ENCODE measurements at places on chromosomes 5 and 9.

- no peak for DNase-seq
These were observed 452.8 kb downstream of the NFIB start for GRCh38 chr9:13860946-13861640.

DNA sequence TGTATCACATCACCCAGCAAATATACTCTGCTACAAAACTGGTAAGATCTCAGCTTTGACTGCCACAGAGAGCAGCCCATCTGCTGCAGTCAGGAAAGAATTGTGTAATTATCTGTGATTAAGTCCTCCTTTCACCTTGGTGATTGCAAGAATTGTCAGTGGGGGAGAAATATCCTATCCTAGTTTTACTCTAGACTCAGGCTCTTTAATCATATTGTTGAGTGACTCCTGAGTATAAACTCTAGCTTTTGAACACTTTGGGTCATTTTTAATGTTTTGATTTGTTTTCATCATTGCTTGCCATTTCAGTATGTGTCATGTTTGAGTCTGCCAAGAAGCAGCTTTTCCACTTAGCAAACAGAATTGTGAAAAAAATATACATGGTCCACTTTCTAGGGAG lies 32.1 kb downstream of the VCAN start:
- DNase-seq: no peak

DNA sequence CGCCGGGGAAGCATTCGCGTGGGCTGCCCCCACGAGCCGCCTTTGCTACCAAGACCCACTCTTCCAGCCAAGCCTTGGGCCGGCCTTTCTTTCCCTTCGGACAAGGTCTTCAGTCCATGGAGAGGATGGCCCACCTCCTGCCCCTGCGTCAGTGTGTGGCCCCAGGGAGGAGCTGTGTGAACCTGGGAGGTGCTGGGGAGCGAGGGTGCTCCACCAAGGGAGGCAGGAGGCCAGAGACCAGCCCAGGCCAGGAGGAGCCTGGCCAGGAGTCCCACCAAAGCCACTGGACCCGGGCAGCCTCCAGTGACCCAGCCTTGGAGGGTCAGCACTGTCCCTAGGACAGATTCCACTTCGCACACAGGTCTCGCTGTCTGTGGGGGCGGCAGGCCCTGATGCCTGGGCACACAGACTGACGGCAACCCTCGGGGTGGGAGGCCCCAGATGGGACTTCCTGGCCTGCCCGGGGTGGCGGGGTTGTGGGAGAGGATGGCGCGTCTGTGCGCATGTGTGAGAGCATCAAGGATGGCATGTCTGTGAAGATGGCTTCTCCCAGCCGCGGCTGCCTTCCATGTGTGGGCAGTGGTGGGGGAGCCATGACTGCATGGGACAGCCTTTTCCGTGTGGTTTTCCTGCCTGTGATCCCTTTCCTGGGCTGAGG lies 113.3 kb upstream of the LPCAT1 start:
- no peak for DNase-seq

- DNase-seq: no peak
These were observed 135.7 kb upstream of the GDNF start for GRCh38 chr5:37975531-37975930.

- no peak for DNase-seq
These were observed 84.6 kb downstream of the PAX5 start for GRCh38 chr9:36949466-36949865.

DNA sequence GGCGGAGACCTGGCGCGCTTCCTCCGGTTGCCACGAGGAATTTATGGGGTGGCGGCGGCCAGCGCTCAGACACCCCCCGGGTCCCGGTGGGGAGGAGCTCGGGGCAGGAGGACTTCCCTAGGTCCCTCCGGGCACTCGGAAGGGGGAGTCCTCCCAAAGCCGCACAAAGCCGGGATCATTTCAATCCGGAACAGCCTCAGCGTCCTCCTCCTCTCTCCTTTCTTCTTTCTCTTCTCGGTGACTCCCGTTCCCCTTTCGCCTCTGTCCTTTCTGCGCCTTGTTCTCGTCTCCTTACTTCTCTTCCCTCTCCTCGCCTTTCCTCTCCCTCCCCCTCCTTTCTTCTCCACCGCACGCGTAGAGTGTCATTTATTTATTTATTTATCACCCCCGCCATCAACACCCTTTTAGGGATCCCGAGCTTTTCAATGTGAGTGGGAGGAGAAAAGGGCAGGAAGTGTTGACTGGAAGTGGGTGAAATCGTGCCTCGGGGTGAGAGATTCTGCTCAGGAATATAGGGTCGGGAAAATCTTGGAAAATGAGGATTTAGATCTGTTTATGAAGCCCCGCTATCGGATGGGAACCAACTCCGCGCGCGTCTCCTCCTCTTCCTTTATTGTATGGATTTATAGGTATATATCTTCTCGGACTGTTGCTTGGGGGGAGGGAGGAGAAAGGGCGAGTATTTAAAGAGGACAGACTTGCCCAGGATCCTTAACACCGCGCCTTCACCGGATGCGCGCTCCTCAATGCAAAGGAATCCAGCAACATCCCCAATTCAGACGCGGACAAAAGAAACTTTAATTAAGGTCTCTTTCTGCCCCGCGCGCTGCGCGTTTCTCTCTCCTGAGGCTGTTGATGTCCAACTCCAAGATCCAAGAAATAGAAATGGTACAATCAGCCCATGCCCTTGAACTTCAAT lies 2.0 kb upstream of the ZNF462 start:
- no peak for DNase-seq

DNA sequence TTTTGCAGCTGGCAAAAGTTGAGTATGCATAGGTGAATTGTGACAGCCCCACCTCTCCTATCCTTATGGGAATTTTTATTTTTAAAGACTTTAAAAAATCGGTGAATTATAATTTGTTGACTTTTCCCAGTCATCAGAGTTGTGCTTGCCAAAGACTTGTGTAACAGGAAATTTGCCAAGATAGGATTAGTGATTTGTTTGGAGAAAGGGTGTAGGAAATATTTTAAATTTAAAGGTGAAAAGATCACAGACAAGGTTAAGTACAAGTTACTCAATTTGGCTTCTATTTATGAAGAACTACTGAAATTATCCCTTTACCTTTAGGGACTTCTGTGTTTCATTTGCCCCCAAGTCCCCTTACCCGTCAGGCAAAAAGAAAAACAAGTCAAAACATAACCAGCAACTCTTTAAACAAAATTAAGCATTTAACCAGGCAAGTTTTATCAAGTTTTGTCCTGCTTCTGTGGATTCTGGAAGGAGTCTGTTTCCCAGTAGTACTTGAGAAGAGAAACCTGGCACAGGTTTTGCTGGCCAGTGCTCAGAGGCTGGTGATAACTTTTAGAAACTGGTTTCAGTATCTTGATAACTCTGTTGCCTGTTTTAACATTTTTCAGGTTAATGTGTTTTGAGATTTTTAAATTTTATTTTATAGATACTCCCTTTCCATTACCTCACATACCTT lies 285.4 kb downstream of the MAST4 start:
- no peak for DNase-seq

GRCh38 chr5:80985600-80986228 lies 25.6 kb downstream of the RASGRF2 start:
- no peak for DNase-seq

GRCh38 chr9:92170848-92171247 lies 55.6 kb upstream of the SPTLC1 start:
- DNase-seq: no peak
